ENCODE measurements at places on chromosomes 7 and 10.
A peak's percentile ranks its signal among the peaks of the same experiment; 100 is the strongest.

- no peak for DNase-seq
Measured at GRCh38 chr7:155282671-155283070, 15.0 kb upstream of the INSIG1 start.

DNA sequence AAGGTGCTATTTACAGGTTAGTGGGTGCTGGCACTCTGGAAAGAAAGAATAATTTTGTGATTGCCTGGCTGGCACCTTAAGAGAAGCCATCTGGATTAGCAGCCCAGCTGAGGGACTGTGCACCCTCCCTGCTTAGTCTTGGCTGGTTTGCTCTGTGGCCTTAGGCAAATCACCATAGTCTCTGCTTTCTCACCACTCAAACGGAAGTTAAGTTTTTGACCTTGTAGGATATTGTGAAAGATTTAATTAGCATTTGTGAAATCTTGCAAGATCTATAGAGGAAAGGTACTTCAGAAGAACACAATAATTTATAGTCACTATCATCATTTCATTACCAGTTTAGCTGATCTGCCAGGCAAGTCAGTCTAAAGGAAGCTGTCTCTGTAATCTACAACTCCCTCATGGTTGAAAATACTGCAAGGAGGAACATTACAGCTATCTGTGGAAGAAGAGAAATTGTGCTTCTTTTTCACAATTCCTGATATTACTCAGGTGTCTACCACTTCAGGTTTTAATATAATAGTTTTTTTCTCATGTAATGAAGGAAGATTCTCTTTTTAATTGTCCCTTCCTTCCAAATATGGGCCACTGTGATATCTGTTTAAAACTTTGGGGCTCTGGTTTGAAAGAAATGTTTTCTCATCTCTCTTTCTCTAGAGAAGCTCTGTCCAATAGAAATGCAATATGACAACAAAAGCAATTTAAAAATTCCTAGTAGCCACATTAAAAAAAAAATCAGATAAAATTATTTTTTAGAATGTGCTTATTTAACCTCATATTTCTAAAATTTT is 219.6 kb downstream of the PTEN start:
- DNase-seq = no peak

GRCh38 chr10:102449321-102450123 is 1.8 kb downstream of the C10orf95 start:
- peak; percentile 85 for DNase-seq

GRCh38 chr10:30088178-30088577 is 28.8 kb upstream of the JCAD start:
- DNase-seq = no peak

DNA sequence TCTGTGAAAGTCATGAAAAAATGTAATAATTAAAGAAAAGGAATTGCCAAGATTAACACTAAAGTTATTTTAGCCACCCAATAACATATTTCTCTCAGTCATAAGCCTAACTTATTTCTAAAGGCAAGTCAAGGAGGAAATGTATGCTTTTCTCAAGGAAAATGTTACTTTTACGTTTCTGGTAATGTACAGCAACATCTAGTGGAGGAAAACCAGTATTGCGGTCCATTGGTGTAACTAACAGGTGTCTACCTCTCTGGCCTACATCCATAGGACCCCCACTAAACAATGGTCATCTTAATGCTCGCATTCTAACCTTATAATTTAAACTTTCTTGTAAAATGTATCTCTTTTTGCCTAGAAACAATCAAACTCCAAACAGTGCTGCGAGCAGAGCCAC is 437.5 kb downstream of the KIF20B start:
- no peak for DNase-seq

GRCh38 chr7:70306173-70306572 is 707.9 kb downstream of the AUTS2 start:
- DNase-seq = no peak

DNA sequence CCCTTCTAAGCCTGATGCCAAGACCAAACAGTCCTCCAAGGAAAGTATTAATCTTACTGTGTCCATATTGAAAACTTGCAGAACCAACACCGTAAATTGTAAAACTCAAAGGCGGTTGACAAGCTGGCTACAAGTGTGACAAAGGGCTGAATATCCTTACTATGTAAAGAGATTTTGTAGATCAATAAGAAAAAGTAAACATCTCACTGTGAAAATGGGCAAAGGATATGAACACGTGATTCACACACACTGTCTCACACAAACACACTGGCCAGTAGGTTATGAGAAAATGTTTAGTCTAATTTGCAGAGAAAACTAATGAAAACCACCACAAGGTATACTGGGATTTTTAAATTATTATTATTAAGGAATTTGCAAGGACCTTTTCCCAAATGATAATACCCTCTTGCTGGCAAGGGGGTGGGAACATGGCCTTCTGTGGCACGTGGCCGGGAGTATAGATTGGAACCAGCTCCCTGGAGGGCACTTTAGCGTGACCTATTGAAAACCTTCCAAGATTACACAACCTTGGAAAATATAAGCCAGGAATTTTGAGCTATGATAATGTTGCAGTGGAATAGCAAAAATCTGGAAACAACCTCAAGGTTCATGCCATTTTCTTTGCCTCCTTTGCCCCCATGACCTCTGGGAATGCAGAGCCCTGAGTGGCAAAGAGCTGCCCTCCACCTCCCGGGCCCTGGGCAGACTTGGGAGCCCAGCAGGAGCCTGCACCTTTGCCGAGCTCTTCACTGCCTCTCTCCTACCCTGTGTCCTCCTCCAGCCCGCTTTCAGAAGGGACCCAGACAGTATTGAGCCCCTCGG is 26.2 kb upstream of the SLC29A3 start:
- no peak for DNase-seq

DNA sequence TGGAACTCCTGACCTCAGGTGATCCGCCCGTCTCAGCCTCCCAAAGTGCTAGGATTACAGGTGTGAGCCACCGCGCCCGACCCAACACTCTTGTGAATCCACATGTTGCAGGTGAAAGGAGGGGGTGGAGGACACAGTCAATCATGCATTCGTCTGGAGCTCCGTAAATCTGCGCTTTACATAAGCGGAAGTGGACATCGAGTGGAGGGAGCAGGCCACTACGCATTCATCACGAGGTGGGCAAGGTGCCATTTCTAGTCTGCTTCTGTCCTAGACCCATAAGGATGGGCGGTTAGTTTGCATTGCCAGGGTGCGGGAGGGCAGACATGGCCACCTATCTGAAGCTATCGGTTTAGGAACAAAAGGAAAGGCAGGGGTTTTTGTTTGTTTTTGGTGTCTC is 225.2 kb upstream of the TCERG1L start:
- DNase-seq = no peak

GRCh38 chr7:45515346-45515745 is 58.8 kb upstream of the ADCY1 start:
- no peak for DNase-seq

- no peak for DNase-seq
Measured at GRCh38 chr10:1209355-1209979, 153.3 kb downstream of the WDR37 start.

DNA sequence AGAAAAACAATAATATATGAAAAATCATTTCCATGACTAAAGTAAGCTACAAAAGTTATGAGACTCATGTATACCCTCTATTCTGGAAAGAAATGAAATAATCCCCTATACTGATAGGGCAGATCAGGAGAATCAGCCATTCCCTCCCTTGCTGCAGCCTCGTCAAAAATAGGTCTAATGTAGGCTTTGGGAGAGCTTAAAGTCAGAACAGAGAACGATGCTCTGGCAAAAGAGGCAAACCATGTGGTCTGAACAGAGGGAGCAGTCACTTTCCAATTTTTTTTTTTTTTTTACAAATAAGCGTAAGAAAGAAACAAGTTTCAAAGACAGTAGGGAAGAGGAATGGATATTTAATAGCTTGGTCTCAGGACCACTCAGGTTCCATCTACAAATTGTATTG is 462.2 kb upstream of the LRRTM3 start:
- DNase-seq = no peak

GRCh38 chr10:121168545-121169216 is 317.5 kb downstream of the WDR11 start:
- no peak for DNase-seq

DNA sequence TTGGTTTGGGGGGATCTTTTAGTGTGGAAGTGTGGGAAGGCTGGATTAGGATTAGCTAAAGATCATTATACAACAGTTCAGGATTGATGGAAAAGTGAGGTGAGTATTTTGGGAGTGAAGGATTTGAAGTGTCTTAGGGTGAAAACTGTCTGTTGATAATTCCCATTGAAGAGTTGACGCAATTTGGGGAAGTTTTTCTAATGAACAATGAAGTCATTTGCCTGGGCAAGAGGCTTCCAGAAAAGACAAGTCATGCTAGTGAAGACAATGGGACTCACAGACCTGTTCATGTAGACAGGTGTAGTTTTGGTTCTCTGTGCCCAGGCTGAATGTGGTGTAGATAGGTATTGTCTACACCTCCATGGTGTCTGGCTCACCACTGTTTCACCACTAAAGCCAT is 194.3 kb upstream of the GPR26 start:
- DNase-seq = no peak

DNA sequence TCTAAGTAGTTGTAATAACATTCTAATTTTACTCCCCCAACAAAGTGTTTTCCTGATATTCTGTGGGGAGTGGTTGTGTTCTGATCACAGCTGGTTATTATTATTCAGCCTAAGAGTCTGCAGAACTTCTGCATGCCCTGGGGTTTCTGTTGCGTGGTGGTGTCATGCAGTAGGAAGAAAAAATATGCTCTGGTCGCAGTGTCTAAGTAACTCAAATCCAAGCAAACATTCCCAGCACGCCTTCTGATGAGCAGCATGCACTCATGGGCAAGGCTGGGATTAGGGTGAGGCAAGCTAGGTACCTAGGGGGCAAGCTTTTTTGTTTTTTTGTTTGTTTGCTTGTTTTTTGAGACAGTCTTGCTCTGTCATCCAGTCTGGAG is 112.8 kb upstream of the KMT2E start:
- DNase-seq = no peak

DNA sequence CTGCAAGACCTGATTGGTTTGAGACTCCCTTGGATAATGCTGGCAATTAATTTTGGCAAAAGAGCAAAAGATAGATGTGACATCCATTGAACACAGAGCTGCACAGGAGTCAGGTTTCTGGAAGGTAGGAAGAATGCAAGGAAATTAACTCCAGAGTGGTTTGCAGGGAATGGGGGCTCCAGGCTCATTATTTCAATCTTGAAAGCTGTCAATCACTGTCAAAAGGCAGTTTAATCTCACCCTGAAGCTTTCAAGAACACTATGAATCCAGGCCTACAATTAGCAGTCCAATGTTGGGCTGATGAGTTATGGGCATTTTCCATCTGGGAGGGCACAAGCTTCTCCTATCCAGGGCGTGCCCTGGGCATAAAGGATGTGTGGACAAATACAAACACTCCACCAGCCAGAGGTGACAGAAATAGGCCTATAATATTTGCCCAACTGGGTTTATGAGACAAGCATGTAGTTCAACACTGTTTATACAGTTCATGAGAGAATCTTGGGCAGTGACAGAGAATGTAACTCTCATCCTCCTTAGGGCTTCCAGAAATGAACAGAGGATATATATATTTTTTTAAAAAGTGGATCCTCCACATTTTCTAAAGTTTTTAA is 80.5 kb downstream of the KCNMA1 start:
- DNase-seq = peak; percentile 26

DNA sequence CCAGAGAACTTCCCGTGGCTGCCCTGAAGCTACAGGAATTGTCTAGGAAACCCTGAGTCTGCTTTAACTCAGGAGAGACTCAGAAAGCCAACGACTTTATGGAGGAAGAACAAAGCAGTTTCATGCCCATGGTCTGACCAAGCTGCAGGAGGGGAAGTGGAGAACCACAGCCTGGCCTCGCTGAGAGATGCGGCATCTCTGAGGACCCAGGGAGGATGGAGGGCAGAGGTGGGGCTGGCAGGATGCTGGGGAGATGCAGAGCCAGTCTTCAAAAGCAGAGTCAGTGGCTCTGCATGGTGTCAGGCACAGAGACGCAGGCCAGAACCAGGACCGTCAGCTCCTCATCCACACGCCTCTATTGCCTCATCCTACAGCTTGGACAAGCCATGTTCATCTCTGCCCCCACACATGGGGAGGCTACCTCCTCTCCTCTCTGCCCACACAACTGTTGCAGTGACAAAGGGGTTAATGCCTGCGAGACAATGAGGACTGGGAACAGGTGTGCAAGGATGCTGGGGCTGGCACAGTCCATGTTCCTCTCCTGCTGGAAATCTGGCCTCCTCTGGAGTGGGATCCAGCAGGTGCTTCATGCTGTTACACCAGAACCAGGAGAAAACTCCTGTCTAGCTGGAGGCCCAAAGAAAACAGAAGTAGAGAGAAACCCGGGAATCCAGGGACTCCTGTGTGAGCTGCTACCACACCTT is 267.0 kb downstream of the PLXNA4 start:
- no peak for DNase-seq

DNA sequence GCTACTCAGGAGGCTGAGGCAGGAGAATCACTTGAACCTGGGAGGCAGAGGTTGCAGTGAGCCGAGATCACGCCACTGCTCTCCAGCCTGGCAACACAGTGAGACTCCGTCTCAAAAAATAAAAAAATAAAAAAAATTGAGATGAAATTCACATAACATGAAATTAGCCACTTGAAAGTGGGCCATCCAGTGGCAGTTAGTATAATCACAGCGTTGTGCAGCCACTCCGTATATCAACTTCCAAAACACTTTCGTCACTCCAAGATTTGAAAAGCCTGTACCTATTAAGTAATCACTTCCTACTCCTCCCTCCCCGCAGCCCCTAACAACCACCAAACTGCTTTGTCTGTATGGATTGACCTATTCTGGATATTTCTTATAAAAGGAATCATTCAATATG is 20.7 kb upstream of the CACUL1 start:
- no peak for DNase-seq

DNA sequence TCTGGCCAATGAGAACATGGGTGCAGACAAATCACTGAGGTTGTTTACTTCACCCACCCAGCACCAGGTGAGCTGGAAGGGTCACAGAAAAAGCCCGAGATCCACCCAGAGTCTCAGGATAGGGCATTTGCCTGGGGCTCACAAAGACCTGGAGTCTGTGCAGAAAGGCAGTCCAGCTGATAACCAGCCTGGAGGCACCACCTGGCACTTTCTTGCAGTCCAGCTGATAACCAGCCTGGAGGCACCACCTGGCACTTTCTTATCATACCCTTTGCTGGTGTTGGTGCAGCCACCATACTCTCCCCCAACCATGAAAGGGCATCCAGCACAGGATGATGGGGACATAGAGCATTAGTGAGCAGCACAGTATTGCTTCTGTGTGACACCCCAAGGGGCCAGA is 104.1 kb downstream of the PPP1R3C start:
- no peak for DNase-seq

- peak; percentile 56 for DNase-seq
Measured at GRCh38 chr7:138001529-138002095, at the start of gene CREB3L2. TSS of gene CREB3L2 (minus strand) at chr7:138002086. CDS start at chr7:138001705, 381 bp downstream.

DNA sequence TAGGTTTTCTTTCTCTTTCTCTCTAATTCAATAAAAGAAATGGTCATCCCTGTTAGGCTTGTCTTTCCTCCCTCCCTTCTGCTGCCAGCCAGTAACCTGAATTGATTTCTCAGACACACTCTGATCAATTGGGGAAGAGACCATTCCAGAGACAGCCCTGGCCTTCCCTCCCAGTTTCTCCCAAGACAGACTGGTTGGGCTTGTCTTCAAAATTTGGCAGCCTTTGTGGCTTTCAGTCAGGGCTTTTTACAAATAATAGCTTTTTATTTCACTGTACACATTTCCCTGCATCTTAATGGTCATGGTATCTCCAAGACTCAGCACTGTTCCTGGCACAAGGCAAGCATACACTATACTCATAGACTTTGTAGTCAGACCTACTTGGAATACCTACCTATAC is 33.9 kb downstream of the BCAP29 start:
- no peak for DNase-seq

- no peak for DNase-seq
Measured at GRCh38 chr7:143245123-143245522, 18.1 kb upstream of the GSTK1 start.
